Keratinocyte (primary cell): ENCODE measurements at places on chromosomes 7 and 10. TPM values are rescaled to one million over a fixed set of nuclear protein-coding genes. Genes with fewer than 3 reads are reported as not detected.

The NKX1-2 gene
- polyA plus RNA-seq = 0.89 to 3.6 TPM (median 1.9 TPM) in 3 replicates

The PHYH gene
- 10.9 to 11.5 TPM (median 10.9 TPM) in 3 replicates for polyA plus RNA-seq

The WASHC2A gene
- 25.8 to 38.0 TPM (median 29.9 TPM) in 3 replicates for polyA plus RNA-seq

The SDK1 gene
- 0.66 to 2.0 TPM (median 0.75 TPM) in 3 replicates for polyA plus RNA-seq

The OR2A14 gene
- polyA plus RNA-seq = not detected in 3 replicates

The LLCFC1 gene
- polyA plus RNA-seq = not detected in 3 replicates

DNA sequence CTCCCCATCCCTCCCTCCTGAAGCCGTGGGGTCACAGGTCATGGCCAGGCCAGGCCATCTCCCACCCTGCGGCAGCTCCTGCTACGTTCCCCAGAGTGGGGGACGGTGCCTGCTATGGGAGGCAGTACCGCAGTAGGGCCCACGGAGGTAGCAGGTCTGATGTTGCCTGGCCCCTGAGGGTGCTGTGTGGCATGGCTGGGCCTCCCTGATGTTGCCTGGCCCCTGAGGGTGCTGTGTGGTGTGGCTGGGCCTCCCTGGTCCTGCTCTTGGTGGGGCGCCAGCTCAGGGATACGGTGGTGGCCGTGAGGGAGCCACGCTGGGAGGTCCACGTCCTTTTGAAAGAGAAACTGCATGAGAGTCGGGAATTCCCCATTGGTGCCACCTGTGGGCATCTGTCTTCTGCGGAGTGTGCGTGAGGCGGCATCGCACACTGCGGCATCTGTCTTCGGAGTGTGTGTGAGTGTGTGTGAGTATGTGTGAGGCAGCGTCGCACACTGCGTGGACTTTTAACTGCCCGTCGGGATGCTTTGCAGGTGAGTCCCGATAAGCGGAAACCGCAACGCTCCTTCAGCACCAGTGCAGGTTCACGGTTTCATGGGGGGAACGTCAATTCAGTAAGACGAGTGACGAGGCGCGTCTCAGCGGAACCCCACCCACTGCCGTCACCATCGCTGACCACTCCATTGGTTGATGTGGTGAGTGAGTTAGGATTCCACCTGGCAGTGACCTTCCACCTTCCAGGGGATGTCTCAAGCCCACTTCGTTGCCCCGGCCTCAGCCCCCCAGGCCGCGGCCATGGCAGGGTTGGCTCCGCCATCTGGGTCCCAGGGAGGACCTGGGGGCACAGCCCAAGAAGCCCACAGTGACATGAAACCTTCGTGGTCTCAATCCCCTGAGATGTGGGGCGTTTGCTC, 51.2 kb upstream of the CFAP46 start:
- DNase-seq = no peak

DNA sequence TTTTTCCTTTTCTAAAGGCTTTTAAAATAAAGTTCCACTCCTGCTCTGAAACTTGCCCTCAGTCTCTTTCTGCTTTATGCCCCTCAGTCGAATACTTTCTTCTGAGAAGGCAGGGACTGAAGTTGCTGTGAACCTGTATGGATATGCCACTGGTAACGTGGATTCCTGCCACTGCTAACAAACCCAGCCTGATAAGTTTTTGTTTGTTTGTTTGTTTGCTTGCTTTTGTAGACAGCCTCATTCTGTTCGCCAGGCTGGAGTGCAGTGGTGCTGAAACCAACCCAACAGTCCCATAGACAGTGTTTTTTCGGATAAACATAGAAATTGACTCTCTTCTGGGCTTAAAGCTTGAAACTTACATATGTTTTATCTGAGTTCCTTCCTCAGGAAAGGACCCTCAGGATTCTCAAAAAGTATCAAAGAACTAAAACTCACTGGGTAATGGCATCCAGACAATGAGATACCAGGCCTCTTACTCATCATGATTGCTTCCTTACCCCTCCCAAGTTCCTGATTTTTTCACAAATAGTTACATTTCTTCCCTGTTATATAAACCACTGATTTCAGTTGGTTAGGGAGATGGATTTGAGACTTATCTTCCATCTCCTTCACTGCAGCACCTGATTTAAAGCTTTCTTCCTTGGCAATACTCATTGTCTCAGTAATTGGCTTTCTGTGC, 273.6 kb downstream of the SDHAF3 start:
- no peak for DNase-seq

GRCh38 chr7:149720372-149721083, 52.9 kb downstream of the ZNF467 start:
- no peak for DNase-seq

DNA sequence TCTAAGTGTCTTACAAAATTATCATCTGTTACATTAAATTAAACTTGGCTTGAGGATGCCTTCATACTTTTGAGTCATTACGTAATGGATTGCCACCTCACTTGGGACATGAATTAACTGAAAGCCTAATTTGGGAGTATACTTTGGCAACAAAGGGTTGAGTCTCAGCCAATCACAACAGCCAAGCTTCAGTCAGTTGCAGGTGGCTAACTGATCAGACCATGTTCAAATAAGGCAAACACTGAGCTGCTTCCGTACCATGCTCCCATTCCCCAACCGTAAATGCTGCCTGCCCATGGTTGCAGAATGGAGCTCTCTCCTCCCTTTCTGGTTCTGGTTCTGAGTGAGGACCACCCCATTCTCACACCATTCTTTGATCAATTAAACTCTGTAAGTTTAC, 92.9 kb upstream of the STK17A start:
- no peak for DNase-seq

DNA sequence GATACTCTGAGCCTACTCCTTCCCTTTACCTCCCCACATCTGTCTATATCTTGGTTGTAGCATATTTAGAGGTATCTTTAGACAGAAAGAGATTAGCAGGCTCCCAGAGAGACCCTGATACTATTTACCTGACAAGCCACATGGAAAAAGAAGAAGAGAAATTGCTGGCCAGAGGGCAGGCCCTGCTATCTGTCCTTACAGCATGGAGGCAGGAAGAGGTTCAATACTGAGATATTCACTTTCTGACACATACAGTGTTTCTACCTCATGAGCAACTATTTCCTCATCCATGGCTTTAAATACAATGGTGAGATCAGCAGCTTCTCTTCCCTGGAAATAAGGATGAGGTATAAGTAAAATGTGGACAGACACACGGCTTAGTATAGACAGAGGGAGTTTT, 33.9 kb upstream of the TSPAN13 start:
- no peak for DNase-seq

- DNase-seq = no peak
These were observed 16.4 kb downstream of the SORCS3 start for GRCh38 chr10:104657457-104657856.

DNA sequence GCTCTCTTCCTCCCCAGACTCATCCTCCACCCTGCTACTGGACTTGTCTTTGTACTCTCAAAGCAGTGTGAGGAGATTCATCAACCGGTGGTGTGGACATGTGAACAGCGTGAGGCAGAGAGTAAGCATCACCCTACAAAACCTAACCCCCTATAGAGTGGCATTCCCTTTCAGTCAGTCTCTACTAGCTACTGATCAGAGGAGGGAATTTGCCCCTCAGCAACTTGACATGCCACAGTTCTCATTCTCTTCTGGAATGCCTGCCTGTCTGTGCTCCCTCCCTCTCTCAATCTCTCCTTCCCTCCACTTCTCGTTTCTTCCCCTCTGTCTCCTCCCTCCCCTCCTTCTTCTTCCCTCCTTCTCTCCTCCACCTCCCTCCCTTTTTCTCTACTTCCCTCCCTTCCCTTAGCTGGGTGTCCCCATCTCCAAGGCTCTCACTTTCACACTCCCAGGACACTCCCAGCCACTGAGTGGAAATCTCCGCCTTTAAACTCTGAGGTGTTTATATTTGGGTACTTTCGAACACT, 24.6 kb downstream of the H2AZ2 start:
- DNase-seq = no peak

DNA sequence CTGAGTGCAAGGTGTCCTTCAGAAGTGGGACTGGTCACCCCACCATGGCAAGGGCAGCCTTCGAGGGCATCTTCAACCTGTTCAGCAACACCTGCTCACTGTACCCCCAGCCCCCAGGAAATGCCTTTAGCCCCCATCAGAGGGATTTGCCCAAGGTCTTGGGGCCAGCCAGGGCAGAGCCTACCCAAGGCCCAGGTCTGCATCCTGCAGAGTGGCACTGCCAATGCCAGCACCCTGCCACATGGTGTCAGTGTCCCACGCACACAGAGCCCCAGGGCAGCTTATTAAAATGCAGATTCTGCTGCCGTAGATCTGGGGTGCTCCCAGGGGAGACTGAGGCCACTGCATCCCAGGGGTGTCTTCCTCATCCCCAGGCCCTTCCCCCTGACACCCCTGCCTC, 106.2 kb upstream of the KCTD7 start:
- DNase-seq = no peak

- DNase-seq = no peak
These were observed 2.1 kb upstream of the JMJD1C start for GRCh38 chr10:63467841-63468240.
